ENCODE measurements at places on chromosomes 13 and 19.
A peak's percentile ranks its signal among the peaks of the same experiment; 100 is the strongest.

GRCh38 chr13:99982731-99983498 is 1.3 kb downstream of the ZIC2 start:
- DNase-seq: no peak
- H3K4me1 ChIP-seq: peaks cover 4% of the 10 kb centered on the region
- peaks cover 33% of the 10 kb centered on the region for H3K36me3 ChIP-seq
- H3K27me3 ChIP-seq: no peaks in the 10 kb centered on the region
- H3K4me3 ChIP-seq: peak overlapping the region; percentile 96

- H3K36me3 ChIP-seq: no peaks in the 10 kb centered on the region
- H3K27me3 ChIP-seq: peaks cover 5% of the 10 kb centered on the region
- no peak for DNase-seq
These were observed 17.4 kb downstream of the CHST8 start for GRCh38 chr19:33639035-33639681.

DNA sequence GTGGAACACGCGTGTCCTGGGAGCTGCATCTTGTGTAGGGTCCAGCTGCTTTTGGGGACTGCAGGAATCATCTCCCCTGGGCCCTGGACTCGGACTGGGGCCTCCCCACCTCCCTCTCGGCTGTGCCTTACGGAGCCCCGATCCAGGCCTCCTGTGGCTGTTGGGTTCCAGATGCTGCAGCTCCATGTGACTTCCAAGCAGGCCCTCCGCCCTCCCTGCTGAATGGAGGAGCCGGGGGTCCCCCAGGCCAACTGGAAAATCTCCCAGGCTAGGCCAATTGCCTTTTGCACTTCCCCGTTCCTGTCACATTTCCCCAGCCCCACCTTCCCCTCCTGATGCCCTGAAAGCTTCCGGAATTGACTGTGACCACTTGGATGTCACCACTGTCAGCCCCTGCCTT is 6.2 kb upstream of the PGLS start:
- H3K4me1 ChIP-seq: peaks cover 6% of the 10 kb centered on the region
- DNase-seq: no peak
- H3K4me3 ChIP-seq: no peak overlapping the region
- no peaks in the 10 kb centered on the region for H3K27me3 ChIP-seq
- no peak overlapping the region for H3K27ac ChIP-seq
- peaks cover 36% of the 10 kb centered on the region for H3K36me3 ChIP-seq

GRCh38 chr19:50326101-50326664 is 3.0 kb downstream of the KCNC3 start:
- peaks cover 36% of the 10 kb centered on the region for H3K27me3 ChIP-seq
- no peak overlapping the region for H3K4me3 ChIP-seq
- H3K27ac ChIP-seq: no peak overlapping the region
- no peak for DNase-seq

DNA sequence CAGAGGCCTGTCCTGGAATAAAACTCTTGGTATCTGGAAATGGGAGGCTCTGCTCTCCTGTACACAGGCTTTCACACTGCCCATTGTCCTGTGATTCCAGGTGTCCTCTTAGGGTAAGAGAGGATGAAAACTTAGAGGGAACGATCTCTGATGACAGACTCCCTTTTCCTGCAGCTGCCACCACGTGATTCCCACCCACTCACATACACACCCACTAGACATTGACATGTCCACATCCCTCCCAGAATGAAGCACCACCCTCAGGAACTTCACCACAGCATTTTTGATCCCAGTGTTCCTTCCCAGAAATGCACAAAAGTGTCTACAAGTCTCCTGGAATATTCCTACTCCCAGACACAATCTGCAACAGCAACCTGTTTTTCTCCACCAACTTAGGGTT is 8.2 kb downstream of the ZNF429 start:
- H3K36me3 ChIP-seq: peaks cover 9% of the 10 kb centered on the region
- no peak for DNase-seq
- H3K4me1 ChIP-seq: no peaks in the 10 kb centered on the region
- H3K27ac ChIP-seq: no peak overlapping the region

- no peaks in the 10 kb centered on the region for H3K36me3 ChIP-seq
- peaks cover 47% of the 10 kb centered on the region for H3K4me1 ChIP-seq
- DNase-seq: peak; percentile 99
- H3K4me3 ChIP-seq: peak overlapping the region; percentile 18
- H3K27ac ChIP-seq: peak overlapping the region; percentile 90
These were observed 2.7 kb downstream of the UHRF1 start for GRCh38 chr19:4911786-4912672.

GRCh38 chr19:38917921-38918491 is 6.0 kb upstream of the CCER2 start:
- H3K36me3 ChIP-seq: peaks cover 39% of the 10 kb centered on the region
- DNase-seq: peak; percentile 18
- no peaks in the 10 kb centered on the region for H3K4me1 ChIP-seq

DNA sequence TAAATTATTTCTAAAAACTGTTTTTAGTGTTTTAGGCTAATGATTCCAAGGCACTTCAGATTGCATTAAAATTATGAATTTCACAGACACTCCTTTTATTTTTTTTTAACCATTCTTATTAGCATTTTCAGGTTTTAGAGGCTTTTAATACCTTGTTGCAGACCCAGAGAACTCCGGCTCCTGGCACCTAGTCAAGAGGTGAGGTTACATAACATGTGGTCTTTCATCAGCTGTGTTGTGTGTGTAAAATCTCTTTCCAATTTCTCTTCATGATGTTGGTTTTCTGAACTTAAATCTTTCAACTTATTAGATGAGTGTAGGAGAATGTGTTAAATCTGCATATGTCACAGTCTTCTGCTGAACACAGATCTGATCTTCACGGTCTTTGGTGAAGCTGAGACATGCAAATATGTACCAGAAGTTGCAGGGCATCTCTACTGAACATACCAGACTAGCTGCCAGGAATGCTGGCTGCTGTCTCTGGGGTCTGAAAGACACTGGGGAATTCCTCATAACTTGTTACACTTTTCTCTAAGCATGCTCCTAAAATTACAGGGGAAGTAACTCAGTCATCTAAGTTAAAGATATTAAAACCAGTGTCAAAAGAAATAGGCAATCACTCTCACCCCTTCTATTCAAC is 1165.3 kb downstream of the EFNB2 start:
- no peaks in the 10 kb centered on the region for H3K4me1 ChIP-seq
- H3K4me3 ChIP-seq: no peak overlapping the region
- no peak for DNase-seq
- H3K36me3 ChIP-seq: no peaks in the 10 kb centered on the region

DNA sequence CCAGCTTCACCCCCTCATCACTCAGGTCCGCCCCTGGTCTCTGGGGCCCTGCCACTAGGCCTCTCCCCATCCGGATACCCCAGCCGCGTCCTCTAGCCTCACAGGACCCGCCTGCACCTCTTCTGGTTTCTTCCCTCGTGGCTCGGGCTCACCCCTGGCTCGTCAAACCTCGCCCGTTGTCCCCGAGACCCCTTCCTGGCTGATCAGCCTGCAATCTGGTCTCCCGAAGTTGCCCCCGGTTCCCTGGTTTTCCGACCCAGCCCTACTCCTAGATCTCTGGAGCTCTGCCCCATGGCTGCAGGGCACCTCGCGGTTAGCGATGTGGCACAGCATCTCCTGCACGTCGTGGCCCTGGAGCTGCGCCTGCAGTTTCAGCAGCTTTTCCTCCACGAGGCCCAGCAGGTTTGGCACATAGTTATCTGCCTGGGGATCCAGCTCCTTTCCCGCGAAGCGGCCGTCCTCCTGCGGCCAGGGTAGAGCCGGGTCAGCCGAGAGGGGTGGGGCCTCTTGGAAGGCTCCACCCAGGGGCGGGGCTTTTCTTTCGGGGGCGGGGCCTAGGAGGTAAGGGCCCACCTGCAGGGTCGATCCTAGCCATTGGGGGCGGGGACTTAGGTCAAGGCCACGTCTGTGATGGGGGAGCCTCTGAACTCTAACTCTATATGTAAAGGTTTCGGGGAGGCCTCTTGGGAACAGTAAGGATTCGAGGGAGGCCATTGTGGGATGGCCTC is 2.4 kb upstream of the RGL3 start:
- H3K36me3 ChIP-seq: no peaks in the 10 kb centered on the region
- H3K4me3 ChIP-seq: no peak overlapping the region
- no peak for DNase-seq
- peaks cover 74% of the 10 kb centered on the region for H3K27me3 ChIP-seq
- H3K27ac ChIP-seq: no peak overlapping the region

DNA sequence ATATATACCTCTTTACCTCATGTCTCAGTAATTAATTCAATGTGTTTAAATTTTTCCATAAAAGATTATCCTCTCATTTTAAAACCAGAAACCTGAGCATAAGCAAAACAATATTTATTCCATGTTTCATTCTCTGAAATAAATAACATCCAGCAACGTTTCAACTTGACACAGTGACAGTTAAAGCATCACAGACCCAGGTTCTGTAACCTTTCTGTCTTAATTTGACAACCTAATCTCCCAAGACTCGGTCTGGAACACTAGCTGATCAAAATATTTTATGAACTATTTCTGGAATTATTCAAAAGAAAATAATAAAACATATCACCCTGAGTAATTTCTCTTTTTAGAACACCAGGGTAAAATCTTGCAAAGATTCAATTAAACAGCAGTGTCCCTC is 40.3 kb downstream of the KCTD12 start:
- H3K36me3 ChIP-seq: peaks cover 4% of the 10 kb centered on the region
- H3K4me1 ChIP-seq: no peaks in the 10 kb centered on the region
- no peak overlapping the region for H3K27ac ChIP-seq
- H3K27me3 ChIP-seq: no peaks in the 10 kb centered on the region
- DNase-seq: no peak

GRCh38 chr19:48495396-48495795 is 16.2 kb downstream of the LMTK3 start:
- no peak overlapping the region for H3K27ac ChIP-seq
- no peak overlapping the region for H3K4me3 ChIP-seq
- DNase-seq: peak; percentile 54
- H3K27me3 ChIP-seq: peaks cover 33% of the 10 kb centered on the region
- H3K4me1 ChIP-seq: peaks cover 18% of the 10 kb centered on the region
- no peaks in the 10 kb centered on the region for H3K36me3 ChIP-seq

- no peaks in the 10 kb centered on the region for H3K27me3 ChIP-seq
- no peak for DNase-seq
- H3K27ac ChIP-seq: no peak overlapping the region
These were observed 38.6 kb downstream of the TMTC4 start for GRCh38 chr13:100636004-100636403.

DNA sequence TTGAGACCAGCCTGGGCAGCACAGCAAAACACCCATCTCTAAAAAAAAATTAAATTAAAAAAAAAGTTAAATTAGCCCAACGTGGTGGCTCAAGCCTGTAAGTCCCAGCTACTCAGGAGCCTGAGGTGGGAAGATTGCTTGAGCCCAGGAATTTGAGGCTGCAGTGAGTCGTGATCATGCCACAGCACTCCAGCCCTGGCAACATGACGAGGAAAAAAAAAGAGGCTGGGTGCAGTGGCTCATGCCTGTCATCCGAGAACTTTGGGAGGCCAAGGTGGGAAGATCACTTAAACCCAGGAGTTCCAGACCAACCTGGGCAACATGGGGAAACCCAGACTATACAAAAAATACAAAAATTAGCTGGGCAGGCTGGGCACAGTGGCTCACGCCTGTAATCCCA is 2.2 kb upstream of the TMEM161A start:
- no peak for DNase-seq
- H3K27me3 ChIP-seq: peaks cover 5% of the 10 kb centered on the region
- no peaks in the 10 kb centered on the region for H3K36me3 ChIP-seq

DNA sequence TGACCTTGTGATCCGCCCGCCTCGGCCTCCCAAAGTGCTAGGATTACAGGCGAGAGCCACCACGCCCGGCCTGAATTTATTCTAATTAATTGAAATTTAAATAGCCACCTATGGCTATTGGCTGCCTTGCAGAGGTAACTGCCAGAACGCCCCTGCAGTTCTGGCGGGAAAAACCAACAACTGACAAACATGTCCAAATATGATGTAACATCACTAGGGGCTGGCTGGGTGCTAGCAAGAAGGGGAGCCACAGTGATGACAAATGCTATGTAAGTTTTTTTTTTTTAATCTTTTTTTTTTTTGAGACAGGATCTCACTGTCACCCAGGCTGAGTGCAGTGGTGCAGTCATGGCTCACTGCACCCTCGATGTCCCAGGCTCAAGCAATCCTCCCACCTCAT is 12.9 kb downstream of the ZSWIM9 start:
- H3K4me3 ChIP-seq: no peak overlapping the region
- DNase-seq: no peak
- no peaks in the 10 kb centered on the region for H3K27me3 ChIP-seq
- H3K27ac ChIP-seq: no peak overlapping the region
- peaks cover 35% of the 10 kb centered on the region for H3K36me3 ChIP-seq
- H3K4me1 ChIP-seq: no peaks in the 10 kb centered on the region

- no peaks in the 10 kb centered on the region for H3K36me3 ChIP-seq
- peaks cover 2% of the 10 kb centered on the region for H3K4me1 ChIP-seq
- H3K4me3 ChIP-seq: no peak overlapping the region
- peak; percentile 49 for DNase-seq
- H3K27me3 ChIP-seq: no peaks in the 10 kb centered on the region
- H3K27ac ChIP-seq: peak overlapping the region; percentile 10
These were observed 1241.5 kb upstream of the MIR17HG start for GRCh38 chr13:90105849-90106496.

- H3K27me3 ChIP-seq: no peaks in the 10 kb centered on the region
- H3K4me3 ChIP-seq: no peak overlapping the region
- H3K27ac ChIP-seq: no peak overlapping the region
- no peaks in the 10 kb centered on the region for H3K36me3 ChIP-seq
- no peaks in the 10 kb centered on the region for H3K4me1 ChIP-seq
- DNase-seq: no peak
These were observed 1392.0 kb upstream of the ATXN8OS start for GRCh38 chr13:68715651-68716050.

- no peak overlapping the region for H3K27ac ChIP-seq
- H3K4me1 ChIP-seq: no peaks in the 10 kb centered on the region
- DNase-seq: no peak
These were observed 116.3 kb upstream of the SOX1 start for GRCh38 chr13:111950697-111951096.

- no peak for DNase-seq
- H3K27me3 ChIP-seq: no peaks in the 10 kb centered on the region
- peaks cover 18% of the 10 kb centered on the region for H3K4me1 ChIP-seq
- H3K4me3 ChIP-seq: peak overlapping the region; percentile 55
- peak overlapping the region; percentile 98 for H3K27ac ChIP-seq
These were observed 110.9 kb downstream of the SACS start for GRCh38 chr13:23322353-23323336.

- H3K4me1 ChIP-seq: peaks cover 11% of the 10 kb centered on the region
- peak overlapping the region; percentile 75 for H3K4me3 ChIP-seq
- DNase-seq: peak; percentile 53
- H3K36me3 ChIP-seq: no peaks in the 10 kb centered on the region
- H3K27me3 ChIP-seq: peaks cover 26% of the 10 kb centered on the region
These were observed 27.9 kb upstream of the ONECUT3 start for GRCh38 chr19:1725100-1726064.

DNA sequence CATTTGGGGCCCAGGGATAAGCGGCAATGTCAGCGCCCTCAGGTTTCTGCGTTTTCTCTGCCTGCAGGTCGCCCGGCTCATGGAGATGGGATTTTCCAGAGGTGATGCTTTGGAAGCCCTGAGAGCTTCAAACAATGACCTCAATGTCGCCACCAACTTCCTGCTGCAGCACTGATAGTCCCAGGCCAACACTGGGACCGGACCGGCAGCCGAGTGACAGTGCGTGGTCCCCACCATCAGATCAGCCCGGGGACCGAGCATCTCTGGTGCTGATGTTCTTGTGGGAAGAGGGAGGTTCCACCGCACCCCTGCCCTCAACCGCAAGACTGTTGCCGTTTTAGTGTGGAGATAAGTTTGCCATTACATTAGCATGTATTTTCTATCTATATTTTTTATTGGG is 78.0 kb upstream of the GPR183 start:
- no peak for DNase-seq
- peaks cover 3% of the 10 kb centered on the region for H3K4me1 ChIP-seq
- H3K27me3 ChIP-seq: no peaks in the 10 kb centered on the region
- H3K4me3 ChIP-seq: no peak overlapping the region
- H3K27ac ChIP-seq: no peak overlapping the region
